ENCODE measurements at places on chromosomes 6 and 20. TPM values are rescaled to one million over a fixed set of nuclear protein-coding genes. Genes with fewer than 3 reads are reported as not detected.

- H3K4me1 ChIP-seq: peaks cover 12% of the 10 kb centered on the region
- DNase-seq: no peak
- H3K4me3 ChIP-seq: peak overlapping the region; percentile 58
- H3K27ac ChIP-seq: peak overlapping the region; percentile 45
Observed at GRCh38 chr6:149862922-149863697, 1.0 kb downstream of the LRP11 start.

DNA sequence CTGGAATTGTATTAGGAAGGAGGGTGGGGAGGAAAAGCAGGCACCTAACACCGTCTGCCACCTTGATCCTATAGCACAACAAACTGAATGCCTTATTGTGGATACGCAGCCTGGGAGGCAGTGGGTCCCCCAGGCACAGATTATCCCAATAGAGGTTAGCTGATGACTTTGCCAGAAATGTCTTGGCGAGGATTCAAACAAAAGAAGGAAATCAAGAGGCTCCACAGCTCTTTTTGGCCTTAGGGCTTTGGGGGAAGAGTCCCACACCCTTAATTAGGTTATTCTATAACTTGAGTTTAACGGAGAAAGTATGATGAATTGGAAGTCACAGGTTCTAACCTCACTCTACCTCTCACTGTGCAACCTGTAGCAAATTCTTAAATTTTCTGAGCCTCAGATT lies 102.0 kb downstream of the MRPL14 start:
- no peaks in the 10 kb centered on the region for H3K4me1 ChIP-seq
- no peak overlapping the region for H3K27ac ChIP-seq
- no peaks in the 10 kb centered on the region for H3K36me3 ChIP-seq

DNA sequence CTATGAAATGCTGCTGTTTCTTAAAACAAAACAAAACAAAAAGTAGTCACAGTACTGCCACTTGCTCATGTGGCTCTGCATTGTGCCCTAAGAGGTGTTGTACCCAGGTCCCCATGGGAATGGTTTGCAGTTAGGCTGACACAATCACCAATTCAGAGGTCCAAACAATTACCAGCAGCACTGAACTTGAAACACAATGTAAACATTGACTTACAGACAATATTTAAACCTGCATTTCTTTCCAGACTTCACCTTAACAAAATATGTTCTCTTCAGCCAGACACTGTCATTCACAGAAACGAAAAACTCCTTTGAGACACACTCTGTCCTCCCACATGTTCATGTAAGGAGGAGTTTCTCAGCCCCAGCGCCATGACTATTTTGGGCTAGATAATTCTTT lies 206.8 kb upstream of the ARG1 start:
- H3K27ac ChIP-seq: no peak overlapping the region
- H3K4me3 ChIP-seq: no peak overlapping the region
- H3K27me3 ChIP-seq: no peaks in the 10 kb centered on the region
- no peaks in the 10 kb centered on the region for H3K36me3 ChIP-seq
- no peak for DNase-seq
- no peaks in the 10 kb centered on the region for H3K4me1 ChIP-seq

DNA sequence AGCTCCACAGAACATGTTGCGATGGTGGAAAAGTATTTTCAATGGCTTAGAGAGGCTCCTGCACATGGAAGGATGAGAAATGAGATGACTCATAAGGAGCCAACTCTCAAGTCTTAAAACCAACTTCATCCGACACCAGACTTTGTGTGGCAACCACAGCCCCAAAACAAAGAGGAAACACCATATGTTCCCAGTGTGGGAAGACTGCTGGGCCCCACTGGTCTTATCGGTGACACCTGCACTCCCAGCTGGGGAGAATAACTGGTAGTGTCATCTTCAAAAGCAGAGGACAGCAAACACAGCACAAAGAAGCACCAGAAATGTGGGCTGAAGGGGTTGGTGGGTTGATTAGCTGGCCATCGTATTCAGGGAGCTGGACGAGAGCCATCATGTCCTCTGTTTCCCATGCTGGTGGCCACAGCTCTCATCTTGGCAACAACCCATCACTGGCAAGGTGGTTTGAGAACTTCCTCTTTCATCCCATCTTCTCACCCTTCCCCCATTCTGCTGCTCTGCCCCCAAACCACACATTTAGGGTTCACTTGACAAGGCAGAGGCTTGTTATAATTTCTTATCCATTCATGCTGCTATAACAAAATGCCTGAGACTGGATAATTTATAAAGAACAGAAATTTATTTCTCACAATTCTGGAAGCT lies 46.0 kb upstream of the TASP1 start:
- no peak overlapping the region for H3K4me3 ChIP-seq
- no peaks in the 10 kb centered on the region for H3K27me3 ChIP-seq
- no peak overlapping the region for H3K27ac ChIP-seq
- H3K36me3 ChIP-seq: no peaks in the 10 kb centered on the region
- no peak for DNase-seq

- H3K4me3 ChIP-seq: no peak overlapping the region
- H3K27ac ChIP-seq: no peak overlapping the region
- no peaks in the 10 kb centered on the region for H3K27me3 ChIP-seq
- no peak for DNase-seq
- no peaks in the 10 kb centered on the region for H3K36me3 ChIP-seq
- H3K4me1 ChIP-seq: peaks cover 13% of the 10 kb centered on the region
Observed at GRCh38 chr20:38888059-38888831, 38.0 kb upstream of the FAM83D start.

- no peak overlapping the region for H3K4me3 ChIP-seq
- H3K36me3 ChIP-seq: no peaks in the 10 kb centered on the region
- H3K4me1 ChIP-seq: no peaks in the 10 kb centered on the region
- no peaks in the 10 kb centered on the region for H3K27me3 ChIP-seq
- H3K27ac ChIP-seq: no peak overlapping the region
- no peak for DNase-seq
Observed at GRCh38 chr20:33568868-33569801, 79.2 kb downstream of the CBFA2T2 start.

- peaks cover 35% of the 10 kb centered on the region for H3K36me3 ChIP-seq
- peak overlapping the region; percentile 87 for H3K27ac ChIP-seq
- H3K4me3 ChIP-seq: no peak overlapping the region
- peaks cover 17% of the 10 kb centered on the region for H3K4me1 ChIP-seq
- DNase-seq: peak; percentile 58
Observed at GRCh38 chr20:33370291-33370690, 31.0 kb downstream of the CDK5RAP1 start.

DNA sequence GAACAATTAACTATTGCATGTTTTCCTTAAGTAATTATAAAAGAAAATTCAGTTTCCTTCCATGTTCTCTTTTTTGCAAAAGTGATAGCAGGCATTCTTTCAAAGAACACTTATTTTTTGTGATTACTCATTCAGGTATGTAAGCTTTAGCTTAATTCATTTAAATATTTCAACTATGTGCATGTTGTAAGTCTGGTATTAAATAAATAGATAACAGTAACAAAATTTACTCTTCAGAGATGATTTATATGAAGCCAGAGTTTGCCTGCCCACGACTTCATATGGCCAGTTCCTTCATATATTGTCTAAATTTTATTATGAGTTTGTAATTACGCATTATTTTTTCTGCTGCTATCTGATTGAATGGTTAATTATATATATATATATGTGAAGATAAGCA lies 110.9 kb downstream of the ADGRG6 start:
- no peak overlapping the region for H3K4me3 ChIP-seq
- H3K36me3 ChIP-seq: no peaks in the 10 kb centered on the region
- H3K27ac ChIP-seq: no peak overlapping the region
- H3K4me1 ChIP-seq: no peaks in the 10 kb centered on the region
- DNase-seq: no peak

The CST5 gene
- not detected for total RNA-seq

The FGD2 gene
- 1.2 TPM for total RNA-seq

GRCh38 chr20:37575884-37576283 lies 48.2 kb upstream of the BLCAP start:
- no peaks in the 10 kb centered on the region for H3K27me3 ChIP-seq
- H3K4me1 ChIP-seq: no peaks in the 10 kb centered on the region
- H3K4me3 ChIP-seq: no peak overlapping the region
- H3K27ac ChIP-seq: no peak overlapping the region

DNA sequence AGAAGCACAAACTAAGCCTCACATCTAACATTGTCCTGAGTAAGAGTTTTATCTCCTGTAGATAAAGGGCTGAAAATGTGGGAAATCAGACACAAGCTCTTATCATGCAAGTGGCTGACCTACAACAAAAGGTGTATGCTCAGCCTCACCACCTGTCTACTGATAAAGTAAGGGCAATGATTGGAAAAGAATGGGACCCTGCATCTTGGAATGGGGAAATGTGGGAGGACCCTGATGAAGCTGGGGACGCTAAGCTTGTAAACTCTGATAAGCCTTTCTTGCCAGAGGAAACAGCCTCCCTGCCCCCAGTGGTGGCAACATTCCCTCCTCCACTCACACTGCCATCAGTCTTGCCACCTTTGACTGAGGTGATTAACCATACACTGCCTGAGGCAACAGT lies 166.6 kb downstream of the KHDRBS2 start:
- H3K4me3 ChIP-seq: no peak overlapping the region
- H3K27ac ChIP-seq: no peak overlapping the region
- no peak for DNase-seq
- no peaks in the 10 kb centered on the region for H3K36me3 ChIP-seq

DNA sequence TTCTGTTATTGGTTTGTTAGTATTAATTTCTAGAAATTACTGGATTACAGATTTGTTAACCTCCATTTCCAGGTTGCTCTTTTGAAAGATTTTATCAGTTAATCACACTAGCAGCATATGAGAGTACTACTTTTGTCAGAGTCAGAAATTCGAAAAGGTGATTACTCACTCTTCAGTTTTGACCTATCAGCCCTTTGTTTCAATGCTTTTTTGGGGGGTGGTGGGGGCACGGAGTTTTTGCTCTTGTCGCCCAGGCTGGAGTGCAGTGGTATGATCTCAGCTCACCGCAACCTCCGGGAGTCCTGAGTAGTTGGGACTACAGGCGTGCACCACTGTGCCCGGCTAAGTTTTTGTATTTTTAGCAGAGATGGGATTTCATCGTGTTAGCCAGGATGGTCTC lies 149.2 kb downstream of the JARID2 start:
- no peak for DNase-seq
- H3K27ac ChIP-seq: no peak overlapping the region
- H3K4me1 ChIP-seq: peaks cover 30% of the 10 kb centered on the region
- H3K36me3 ChIP-seq: no peaks in the 10 kb centered on the region
- H3K4me3 ChIP-seq: no peak overlapping the region

- H3K36me3 ChIP-seq: no peaks in the 10 kb centered on the region
- DNase-seq: no peak
- no peak overlapping the region for H3K4me3 ChIP-seq
- no peaks in the 10 kb centered on the region for H3K27me3 ChIP-seq
Observed at GRCh38 chr6:8939615-8940014, 504.3 kb upstream of the SLC35B3 start.
